ENCODE measurements at places on chromosomes 6 and 20.

GRCh38 chr6:142542704-142543233, 241.0 kb downstream of the ADGRG6 start:
- DNase-seq, result no peak

DNA sequence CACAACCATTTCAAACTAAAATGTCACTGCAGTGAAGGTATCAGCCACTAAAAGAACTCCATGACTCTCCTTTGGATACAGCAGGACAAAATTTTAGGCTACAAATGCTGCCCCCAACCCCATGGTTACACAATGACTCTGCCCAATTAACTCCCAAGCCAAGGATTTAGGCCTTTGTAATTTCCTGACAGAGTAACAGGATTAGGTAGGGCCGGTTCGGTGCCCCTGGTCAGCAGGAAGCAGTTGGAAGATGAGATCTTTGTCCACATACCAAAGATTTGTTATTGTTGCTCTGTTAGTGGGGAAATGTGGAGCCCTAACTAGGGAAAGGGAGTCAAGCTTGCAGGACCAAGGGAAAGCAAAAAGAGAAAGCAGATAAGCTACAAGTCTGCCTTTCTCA, 26.7 kb upstream of the RIPK1 start:
- DNase-seq, result no peak

- DNase-seq, result no peak
These were observed 10.5 kb downstream of the CAPN11 start for GRCh38 chr6:44169154-44169553.

- DNase-seq, result no peak
These were observed 118.7 kb upstream of the MLIP start for GRCh38 chr6:53992522-53992921.

DNA sequence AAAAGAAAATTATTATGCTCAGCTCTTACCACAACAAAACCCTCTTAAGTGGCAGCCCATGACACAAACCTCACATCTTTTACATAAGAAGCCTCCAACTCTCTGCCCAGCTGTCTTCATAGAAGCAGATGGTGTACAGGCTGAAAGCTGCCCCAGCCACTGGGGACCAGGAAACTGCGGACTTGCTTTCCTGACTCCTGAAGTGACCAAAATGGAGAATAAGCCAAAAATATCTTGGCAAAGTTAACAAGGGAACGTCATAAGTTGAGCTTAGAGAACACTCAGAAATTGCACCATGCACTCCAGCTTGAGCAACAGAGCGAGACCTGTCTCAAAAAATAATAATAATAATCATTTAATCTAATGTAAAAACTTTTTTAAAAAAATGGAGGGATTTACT, 160.3 kb upstream of the CDYL start:
- DNase-seq, result no peak

DNA sequence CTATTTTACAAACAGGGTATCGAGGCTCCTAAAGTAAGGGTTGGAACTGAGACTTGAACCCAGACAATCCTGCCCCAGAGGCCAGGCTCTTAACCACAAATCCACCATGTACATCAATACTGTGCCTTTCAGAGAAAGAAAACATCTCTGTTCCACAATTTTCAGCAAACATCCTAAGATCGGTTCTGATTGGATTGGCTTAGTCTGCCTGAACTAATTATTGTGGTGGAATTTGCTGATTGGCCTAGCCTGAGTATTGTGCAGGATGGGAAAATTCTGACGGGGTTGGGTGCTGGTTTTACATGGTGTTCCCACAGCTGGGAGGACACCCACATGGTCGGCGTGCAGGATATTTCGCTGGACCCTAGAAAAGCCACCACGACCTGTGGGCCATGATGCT, at the start of gene CLPSL1:
Gene CLPSL1 (plus strand): TSS at position 301 of the 400 bp plus-strand sequence. CDS start 92 bp downstream, at position 393.
- DNase-seq, result no peak

DNA sequence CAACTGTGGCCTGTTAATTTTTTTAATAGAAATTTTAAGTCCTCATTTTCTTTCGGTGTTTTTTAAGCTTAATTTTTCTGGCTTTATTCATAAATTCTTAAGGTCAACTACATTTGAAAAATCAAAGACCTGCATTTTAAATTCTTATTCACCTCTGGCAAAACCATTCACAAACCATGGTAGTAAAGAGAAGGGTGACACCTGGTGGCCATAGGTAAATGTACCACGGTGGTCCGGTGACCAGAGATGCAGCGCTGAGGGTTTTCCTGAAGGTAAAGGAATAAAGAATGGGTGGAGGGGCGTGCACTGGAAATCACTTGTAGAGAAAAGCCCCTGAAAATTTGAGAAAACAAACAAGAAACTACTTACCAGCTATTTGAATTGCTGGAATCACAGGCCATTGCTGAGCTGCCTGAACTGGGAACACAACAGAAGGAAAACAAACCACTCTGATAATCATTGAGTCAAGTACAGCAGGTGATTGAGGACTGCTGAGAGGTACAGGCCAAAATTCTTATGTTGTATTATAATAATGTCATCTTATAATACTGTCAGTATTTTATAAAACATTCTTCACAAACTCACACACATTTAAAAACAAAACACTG, 10.1 kb downstream of the HFE start:
- DNase-seq, result peak; percentile 71

DNA sequence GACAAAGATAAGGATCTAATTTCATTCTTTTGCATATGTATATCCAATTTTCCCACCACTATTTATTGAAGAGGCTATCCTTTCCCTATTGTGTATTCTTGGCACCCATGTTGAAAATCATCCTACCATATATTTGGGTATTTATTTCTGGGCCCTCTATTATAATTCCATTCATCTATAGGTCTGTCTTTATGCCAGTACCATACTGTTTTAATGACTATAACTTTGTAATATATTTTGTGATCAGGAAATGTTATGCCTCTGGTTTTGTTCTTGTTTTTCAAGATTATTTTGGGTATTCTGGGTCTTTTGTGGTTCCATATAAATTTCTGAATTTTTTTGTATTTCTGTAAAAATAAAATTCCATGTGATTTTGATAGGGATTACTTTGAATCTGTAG, 347.6 kb upstream of the SULF2 start:
- no peak for DNase-seq

DNA sequence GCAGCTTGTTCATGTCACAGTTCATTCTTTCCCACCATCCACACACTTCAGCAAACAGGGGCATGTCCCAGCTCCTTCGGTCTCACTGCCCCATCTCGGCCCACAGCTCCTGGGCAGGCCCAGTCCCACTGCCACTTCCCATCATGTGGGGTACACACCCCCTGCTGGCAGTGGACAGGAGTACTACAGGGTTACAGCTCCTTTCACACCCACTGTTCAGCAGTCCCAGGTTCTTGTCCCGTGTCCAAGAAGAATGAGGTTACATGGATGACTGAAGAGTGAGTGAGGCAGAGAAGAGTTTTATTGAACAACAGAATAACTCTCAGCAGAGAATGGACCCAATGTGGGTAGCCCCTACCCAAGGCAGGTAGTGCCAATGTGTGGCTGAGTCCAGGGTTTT, 77.8 kb upstream of the SMLR1 start:
- no peak for DNase-seq

DNA sequence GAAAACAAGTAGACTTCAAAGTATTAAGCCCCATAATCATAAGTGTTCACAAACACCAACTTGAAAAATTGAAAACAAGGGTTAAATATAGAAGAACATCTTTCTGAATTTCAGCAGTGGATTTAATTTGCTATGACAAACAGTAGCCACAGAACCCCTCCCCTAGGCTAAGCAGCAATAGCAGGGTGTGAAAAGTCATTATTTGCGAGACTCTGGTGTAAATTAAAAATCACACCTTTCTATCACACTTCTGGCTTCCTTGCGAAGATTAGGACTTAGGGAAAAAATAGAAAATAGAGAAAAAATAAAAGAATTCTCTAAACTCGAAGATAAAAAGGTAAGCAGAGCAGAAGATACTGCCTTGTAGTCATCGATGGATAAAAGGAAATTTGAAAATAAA, 6.1 kb downstream of the SAMD3 start:
- no peak for DNase-seq

GRCh38 chr20:53071833-53072232, 99.7 kb downstream of the TSHZ2 start:
- DNase-seq, result no peak

GRCh38 chr6:126033696-126034095, 47.4 kb downstream of the TRMT11 start:
- no peak for DNase-seq

- no peak for DNase-seq
These were observed 548 bp downstream of the PROCR start for GRCh38 chr20:35172434-35172806.

GRCh38 chr6:13425943-13426931, 61.2 kb downstream of the GFOD1 start:
- DNase-seq, result no peak

- DNase-seq, result no peak
These were observed 95.9 kb downstream of the SSR1 start for GRCh38 chr6:7216941-7217621.

GRCh38 chr6:47319867-47320266, 10.2 kb upstream of the TNFRSF21 start:
- DNase-seq, result no peak

DNA sequence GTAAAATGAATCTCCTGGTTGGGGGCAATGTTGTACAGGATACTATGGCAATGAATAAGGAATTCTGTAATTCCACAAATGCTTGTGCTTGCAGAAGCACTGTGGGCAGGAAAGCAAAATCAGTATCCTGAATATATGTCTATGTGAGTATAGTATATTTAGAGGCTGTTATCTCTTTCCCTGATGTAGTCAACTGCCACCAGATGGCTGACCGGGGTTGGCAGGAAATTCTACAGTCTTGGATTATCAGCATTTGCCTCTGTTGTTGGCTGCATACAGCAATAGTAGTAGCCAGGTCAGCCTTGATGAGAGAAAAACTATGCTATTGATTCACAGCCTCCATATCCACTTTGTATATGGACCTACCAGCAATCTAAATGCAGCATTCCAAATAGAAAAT, 425.1 kb upstream of the JAG1 start:
- no peak for DNase-seq

DNA sequence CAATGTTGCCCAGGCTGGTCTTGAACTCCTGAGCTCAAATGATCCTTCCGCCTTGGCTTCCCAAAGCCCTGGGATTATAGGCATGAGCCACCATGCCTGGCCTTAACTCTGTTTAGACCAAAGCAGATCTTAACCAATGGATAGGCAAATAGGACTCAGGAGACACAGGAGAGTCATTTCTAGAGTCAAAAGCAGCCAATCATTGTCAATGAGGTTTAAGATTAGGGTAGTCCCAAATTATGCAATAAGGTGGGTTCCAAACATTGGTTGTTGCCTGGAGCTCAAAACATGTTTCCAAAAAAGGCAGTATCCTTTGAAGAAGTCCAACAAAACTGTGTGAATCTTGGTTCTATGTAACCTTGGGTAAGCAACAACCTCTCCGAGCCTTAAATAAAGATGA, 95.7 kb upstream of the JARID2 start:
- DNase-seq, result no peak

DNA sequence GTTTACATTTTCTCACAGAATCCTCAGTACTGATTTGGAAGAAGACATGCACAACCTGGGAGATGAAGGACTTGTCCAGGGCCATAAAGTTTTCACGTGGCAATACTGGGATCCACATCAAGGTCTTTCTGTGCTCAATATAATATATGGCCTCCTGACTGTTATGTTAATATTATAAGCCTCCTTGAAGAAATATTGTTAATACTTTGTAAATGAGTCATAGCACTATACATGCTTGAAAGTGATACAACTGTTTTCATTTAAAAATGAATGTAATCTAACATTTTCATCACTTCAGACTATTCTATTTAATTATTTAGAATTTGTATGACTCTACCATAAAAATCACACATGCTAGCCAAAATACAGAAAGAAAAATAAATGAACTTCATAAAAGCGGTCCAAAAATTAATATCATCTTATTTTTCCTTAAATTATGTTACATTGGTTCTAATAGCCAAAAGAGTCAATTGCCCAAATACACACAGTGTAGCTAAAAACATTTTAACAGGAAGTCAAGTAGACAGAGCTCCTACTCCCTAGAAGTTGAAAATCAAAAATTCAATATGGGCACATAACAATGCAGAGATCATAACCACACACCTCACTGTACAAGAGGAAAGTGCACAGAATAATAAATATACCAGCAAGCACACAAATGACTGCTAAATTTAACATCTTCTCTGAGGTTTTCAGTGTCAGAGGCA, 188.0 kb upstream of the HDDC2 start:
- DNase-seq, result no peak

- no peak for DNase-seq
These were observed 2.2 kb downstream of the SMPDL3A start for GRCh38 chr6:122791310-122791679.

Measured in effector memory CD8-positive, alpha-beta T cell (primary cell).